ENCODE measurements at places on chromosomes 4 and X.

- no peak for DNase-seq
These were observed 234.5 kb downstream of the MAML3 start for GRCh38 chr4:139919521-139919920.

GRCh38 chr4:56804551-56804950 is 16.9 kb downstream of the SPINK2 start:
- DNase-seq: no peak

- DNase-seq: no peak
These were observed 1216.8 kb upstream of the PABPC4L start for GRCh38 chr4:135418353-135418752.

- DNase-seq: no peak
These were observed 470.5 kb downstream of the PCDH7 start for GRCh38 chr4:31190671-31191070.

- DNase-seq: no peak
These were observed 43.7 kb downstream of the TSPAN5 start for GRCh38 chr4:98614662-98615061.

GRCh38 chr4:143407888-143408287 is 71.2 kb downstream of the GAB1 start:
- DNase-seq: no peak

GRCh38 chrX:150655788-150656187 is 37.4 kb upstream of the MTMR1 start:
- DNase-seq: no peak

- no peak for DNase-seq
These were observed 16.2 kb downstream of the JAKMIP1 start for GRCh38 chr4:6184169-6184568.
